ENCODE measurements at places on chromosomes 7 and 10. TPM values are rescaled to one million over a fixed set of nuclear protein-coding genes. Genes with fewer than 3 reads are reported as not detected.

MSMB gene
- polyA plus RNA-seq, result not detected

MSS51 gene
- polyA plus RNA-seq, result 0.18 TPM

PTF1A gene
- not detected for polyA plus RNA-seq

SPDYE2B gene
- not detected for polyA plus RNA-seq

FAM180A gene
- polyA plus RNA-seq, result not detected

CARD11 gene
- 13.3 TPM for polyA plus RNA-seq

SAP25 gene
- polyA plus RNA-seq, result not detected

PAPSS2 gene
- polyA plus RNA-seq, result 0.06 TPM

STRA8 gene
- polyA plus RNA-seq, result not detected
